A549 treated with CORT108297 at 1 μM for 4 hours (cell line): ENCODE measurements at places on chromosomes 3 and 15. TPM values are rescaled to one million over a fixed set of nuclear protein-coding genes. Genes with fewer than 3 reads are reported as not detected.

ANKDD1A gene
- 1.5 to 2.0 TPM (median 1.6 TPM) in 5 replicates for total RNA-seq

NCEH1 gene
- total RNA-seq: 27.7 to 38.0 TPM (median 33.3 TPM) in 5 replicates

CCR9 gene
- total RNA-seq: not detected in 5 replicates

PLSCR2 gene
- not detected in 5 replicates for total RNA-seq

P2RY14 gene
- not detected in 5 replicates for total RNA-seq

SNX33 gene
- total RNA-seq: 12.0 to 17.1 TPM (median 15.7 TPM) in 5 replicates

DAG1 gene
- 43.6 to 60.6 TPM (median 52.5 TPM) in 5 replicates for total RNA-seq

GOLGA8H gene
- 1.8 to 3.1 TPM (median 2.9 TPM) in 5 replicates for total RNA-seq

SAXO2 gene
- total RNA-seq: 2.2 to 3.2 TPM (median 2.3 TPM) in 5 replicates

ZBBX gene
- total RNA-seq: not detected in 5 replicates

HCLS1 gene
- total RNA-seq: 0.04 to 0.14 TPM (median 0.13 TPM) in 5 replicates

TGM4 gene
- 0.03 to 0.10 TPM (median 0.04 TPM) in 5 replicates for total RNA-seq

TRAT1 gene
- total RNA-seq: not detected in 5 replicates

TJP1 gene
- total RNA-seq: 56.8 to 78.8 TPM (median 66.1 TPM) in 5 replicates

CCR3 gene
- total RNA-seq: not detected in 5 replicates

FANCD2OS gene
- not detected in 5 replicates for total RNA-seq

EPHB1 gene
- 0.02 to 0.09 TPM (median 0.06 TPM) in 4 of 5 replicates, not detected in the other for total RNA-seq

MCTP2 gene
- total RNA-seq: not detected in 5 replicates

PEX11A gene
- 5.9 to 7.4 TPM (median 7.0 TPM) in 5 replicates for total RNA-seq

TTLL13 gene
- 0.07 to 0.36 TPM (median 0.09 TPM) in 5 replicates for total RNA-seq

CISH gene
- 0.51 to 0.66 TPM (median 0.58 TPM) in 5 replicates for total RNA-seq

TM4SF18 gene
- 37.6 to 44.7 TPM (median 41.3 TPM) in 5 replicates for total RNA-seq

GRIP2 gene
- 1.1 to 2.2 TPM (median 1.9 TPM) in 5 replicates for total RNA-seq

SPSB4 gene
- total RNA-seq: 0.09 to 0.22 TPM (median 0.18 TPM) in 5 replicates

SLCO2A1 gene
- 0.01 to 0.09 TPM (median 0.02 TPM) in 5 replicates for total RNA-seq

CPNE4 gene
- 4.0 to 7.1 TPM (median 5.9 TPM) in 5 replicates for total RNA-seq

ARHGEF26 gene
- 5.6 to 6.7 TPM (median 6.1 TPM) in 5 replicates for total RNA-seq

FAH gene
- total RNA-seq: 32.1 to 38.8 TPM (median 36.0 TPM) in 5 replicates
